Stimulated activated naive CD8-positive, alpha-beta T cell treated with anti-CD3 and anti-CD28 coated beads, Interleukin-15, Interleukin-2, amounts not matched to agents 100 U/mL and 50 U/mL, for 24 hours (primary cell): ENCODE measurements at places on chromosomes 7 and 10.

GRCh38 chr10:110118891-110119621 is 88.3 kb upstream of the MXI1 start:
- DNase-seq, result no peak

DNA sequence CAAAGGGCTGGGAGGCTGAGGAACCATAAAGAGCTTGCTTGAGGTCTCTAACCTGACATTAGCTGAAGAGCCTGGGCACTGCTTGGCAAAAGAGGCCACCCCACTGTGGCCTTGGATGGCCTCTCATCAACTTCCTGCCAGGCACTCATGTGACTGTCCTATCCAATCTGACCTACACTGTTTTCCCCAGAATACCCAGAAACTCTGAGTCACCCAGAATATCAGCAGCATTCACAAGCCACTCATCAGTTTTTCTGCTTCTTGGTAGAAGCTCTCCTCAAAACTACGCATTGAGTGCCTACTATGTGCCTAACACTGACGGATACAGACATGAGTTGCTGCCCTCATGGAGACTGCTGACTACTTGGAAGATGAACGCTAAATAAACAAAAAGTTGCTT is 4.1 kb upstream of the NT5C2 start:
- DNase-seq, result peak; percentile 39

DNA sequence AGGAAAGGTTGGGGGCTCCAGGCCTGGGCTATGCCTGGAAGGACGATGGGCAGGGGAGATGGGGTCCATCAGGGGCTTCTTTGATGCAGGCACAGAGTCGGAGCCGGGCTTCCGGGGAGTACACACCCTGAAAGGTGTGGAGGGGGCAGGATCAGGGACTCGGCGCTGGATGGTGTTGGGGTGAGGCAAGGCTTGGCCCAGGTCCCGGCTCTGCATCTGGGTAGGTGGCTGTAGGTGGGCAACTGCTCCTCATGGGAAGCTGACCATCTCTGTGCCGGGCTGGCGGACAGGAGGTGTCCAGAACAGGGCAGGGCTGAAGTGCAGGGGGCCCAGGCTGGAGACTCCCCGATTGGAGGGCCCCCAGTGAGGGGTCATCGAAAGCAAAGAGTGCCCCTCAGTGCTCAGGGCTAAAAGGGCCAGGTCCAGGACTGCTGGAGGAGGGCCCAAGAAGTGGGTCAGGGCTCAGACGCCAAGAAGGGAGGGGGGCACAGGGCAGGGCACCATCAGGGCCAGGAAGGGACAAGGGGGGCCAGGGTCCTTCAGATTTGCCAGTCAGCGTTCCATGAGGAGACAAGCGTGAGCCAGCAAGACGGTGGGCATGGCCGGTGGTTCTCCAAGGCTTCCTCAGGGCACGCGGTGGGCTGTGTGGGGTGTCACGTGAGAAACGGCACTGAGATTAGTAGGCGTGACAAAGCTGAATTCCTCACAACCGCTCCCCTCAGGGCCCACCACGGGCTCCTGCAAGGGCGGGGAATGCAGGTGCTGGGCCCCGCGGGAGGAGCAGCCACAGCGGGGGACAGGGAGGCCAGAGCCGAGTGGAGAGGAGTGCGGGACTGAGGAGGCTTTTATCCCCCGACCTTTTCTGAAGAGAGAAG is 97.0 kb downstream of the BMS1 start:
- DNase-seq, result no peak

DNA sequence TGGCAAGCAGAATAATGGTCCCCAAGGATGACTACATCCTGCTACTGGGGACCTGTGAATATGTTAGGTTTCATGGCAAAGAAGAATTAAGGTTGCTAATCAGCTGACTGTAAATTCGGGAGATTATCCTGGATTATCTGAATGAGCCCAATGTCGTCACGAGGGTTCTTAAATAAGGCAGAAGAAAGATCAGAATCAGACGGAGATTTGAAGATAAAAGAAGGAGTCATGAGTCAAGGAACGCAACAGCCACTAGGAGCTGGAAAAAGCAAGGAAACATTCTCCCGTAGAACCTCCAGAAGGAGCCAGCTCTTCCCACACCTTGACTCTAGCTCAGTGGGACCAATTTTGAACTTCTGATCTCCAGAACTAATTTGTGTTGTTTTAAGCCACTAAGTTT is 82.9 kb upstream of the APBB1IP start:
- no peak for DNase-seq

DNA sequence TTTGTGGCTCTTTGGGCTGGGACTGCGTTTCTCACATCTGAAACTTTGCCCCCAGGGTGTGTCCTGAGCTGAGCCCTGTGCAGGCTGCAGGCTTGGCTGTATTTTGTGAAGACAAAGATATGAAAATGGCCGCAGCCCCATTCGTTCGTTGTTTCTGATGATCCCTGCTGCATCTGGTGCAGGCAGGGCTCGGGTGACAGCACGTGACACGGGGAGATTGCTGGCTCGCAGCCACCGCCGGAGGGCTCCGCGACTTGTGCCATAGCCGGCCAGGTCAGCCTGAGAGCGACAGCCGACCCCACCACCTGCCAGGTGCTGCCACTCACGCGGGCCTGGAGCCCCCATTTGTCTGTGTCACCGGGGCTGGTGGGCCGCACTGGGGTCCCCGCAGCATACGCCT is 81.3 kb downstream of the ZRANB1 start:
- no peak for DNase-seq

- peak; percentile 43 for DNase-seq
Measured at GRCh38 chr10:102322914-102323313, 72.6 kb upstream of the NFKB2 start.

DNA sequence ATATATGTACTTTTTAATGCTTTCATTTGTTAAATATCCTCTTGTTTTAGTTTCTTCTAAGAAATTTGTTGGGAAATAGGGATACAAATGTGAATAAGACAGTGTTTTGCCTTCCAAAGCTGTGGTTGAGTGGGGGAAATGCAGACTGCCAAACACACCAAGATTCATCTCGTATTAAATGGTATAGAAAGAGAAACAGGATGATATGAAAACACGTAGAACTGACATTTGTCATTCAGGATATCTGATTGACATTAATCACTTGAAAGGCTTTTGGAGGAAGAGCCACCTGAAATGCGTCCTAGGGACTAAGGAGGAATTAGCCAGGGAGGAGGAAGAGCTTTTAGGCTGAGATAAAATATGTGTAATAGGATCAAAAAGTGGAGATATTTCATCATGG is 287.4 kb upstream of the SEMA3C start:
- no peak for DNase-seq

DNA sequence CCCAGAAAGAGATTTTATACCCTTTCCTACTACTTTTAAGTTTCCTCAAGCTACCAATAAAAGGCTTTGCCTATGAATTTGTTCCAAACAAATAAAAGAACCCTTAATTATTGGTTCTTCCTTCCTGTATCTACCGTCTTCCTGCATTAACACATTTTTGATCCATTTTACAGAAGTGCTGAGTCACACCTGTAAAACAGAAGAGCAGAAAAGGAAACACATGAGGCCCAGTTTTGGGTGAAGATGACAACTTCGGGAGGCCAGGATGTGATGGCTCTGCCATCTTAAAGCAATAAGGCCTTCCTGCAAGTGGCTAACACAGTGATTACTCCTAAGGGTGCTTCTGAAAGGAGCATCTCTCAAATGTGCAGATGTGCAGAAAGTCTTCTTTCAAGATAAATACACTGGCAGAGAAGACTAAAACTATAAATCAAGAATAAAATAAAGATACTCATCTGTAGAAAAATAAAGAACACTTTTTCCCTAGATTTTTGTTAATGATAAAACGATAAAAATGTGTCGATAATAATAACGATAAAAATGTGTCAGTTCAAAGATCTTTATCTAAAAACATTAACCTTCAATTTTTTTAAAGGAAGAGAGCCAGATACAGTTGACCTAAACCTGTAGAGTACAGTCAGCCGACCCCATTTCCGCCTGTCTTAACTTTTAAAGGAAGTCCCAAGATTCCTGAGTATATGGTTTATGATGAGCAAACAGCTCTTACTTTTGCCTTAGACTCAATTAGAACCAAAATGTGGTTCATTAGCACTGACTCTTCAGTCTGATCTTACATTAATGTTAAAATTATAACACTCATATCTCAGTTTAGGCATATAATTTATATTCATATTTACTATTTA is 108.6 kb downstream of the UBE2H start:
- DNase-seq, result no peak

- DNase-seq, result no peak
Measured at GRCh38 chr10:7184660-7185366, 226.0 kb downstream of the SFMBT2 start.

GRCh38 chr7:155204744-155205367 is 92.8 kb upstream of the INSIG1 start:
- no peak for DNase-seq
